ENCODE measurements at places on chromosomes 5 and 9.

DNA sequence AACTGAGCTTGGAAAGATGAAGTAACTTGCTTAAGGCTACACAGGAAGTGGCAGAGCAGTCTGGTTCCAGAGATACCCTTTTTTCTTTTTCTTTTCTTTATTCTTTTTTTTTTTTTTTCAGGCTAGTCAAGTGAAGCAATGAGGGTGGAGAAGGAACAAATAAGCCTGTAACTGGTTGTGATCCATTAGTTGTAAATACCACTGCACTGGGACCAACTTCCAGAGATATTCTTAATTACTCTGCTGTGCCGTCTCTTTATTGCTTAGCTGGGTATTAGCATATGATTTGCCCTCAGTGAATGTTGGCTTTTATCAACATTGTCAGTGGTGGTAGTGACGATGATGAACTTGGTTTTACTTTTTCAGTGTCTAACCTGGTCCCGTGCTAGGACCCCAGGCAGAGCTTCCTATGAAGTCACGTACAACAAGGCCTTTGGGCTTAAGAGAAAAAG, 26.7 kb downstream of the LNPEP start:
- no peak for DNase-seq

GRCh38 chr5:173697931-173698579, 81.6 kb upstream of the BOD1 start:
- no peak for DNase-seq

DNA sequence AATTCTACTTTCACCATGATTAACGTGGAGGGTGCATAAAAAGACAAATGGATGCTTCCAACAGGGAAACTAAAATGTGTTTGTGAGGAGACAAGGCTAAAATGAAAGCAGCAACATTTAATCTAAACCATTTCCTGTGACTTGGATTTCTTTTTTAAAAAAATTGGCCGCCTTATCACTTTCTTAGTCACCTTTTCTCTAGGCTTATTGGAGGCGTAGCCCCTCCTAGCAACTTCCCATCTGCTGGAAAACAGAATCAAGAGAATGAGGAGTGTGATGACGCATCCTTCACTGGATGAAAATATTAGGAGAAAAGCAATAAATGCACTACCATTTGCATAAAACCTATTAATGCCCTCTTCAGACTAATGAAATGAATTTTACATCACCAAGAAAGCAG, 791 bp upstream of the GPR150 start:
- DNase-seq = no peak

- peak; percentile 52 for DNase-seq
Observed at GRCh38 chr5:137752905-137753690, 1.1 kb downstream of the HNRNPA0 start.

- no peak for DNase-seq
Observed at GRCh38 chr5:37248421-37248969, 681 bp downstream of the CPLANE1 start.

GRCh38 chr5:111743988-111744387, 13.0 kb downstream of the NREP start:
- DNase-seq = no peak

- peak; percentile 4 for DNase-seq
Observed at GRCh38 chr9:136762221-136762691, 2.1 kb downstream of the LCN15 start.

DNA sequence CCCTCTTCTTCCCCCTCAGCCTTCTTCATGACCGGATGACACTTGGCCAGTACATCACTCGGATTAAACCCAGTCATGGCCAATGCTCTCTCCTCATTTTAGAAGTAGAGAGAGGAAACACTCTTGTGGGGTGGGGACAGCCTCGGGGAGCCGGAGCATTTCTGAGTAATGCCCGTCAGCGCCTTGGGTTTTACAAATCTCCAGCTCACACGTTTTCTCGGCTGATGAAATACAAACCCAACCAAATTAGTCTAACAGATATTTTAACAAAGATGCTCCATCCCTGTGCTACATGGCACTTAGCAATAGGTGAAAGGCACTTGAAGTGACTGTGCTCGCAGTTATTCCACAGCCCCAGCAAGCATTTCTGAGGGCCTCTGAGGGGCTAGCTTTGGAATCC, 51.7 kb downstream of the ZNF366 start:
- no peak for DNase-seq

- no peak for DNase-seq
Observed at GRCh38 chr5:123090661-123091297, 1.7 kb downstream of the PRDM6 start.

- DNase-seq = no peak
Observed at GRCh38 chr9:89648247-89649000, 43.6 kb downstream of the GADD45G start.

DNA sequence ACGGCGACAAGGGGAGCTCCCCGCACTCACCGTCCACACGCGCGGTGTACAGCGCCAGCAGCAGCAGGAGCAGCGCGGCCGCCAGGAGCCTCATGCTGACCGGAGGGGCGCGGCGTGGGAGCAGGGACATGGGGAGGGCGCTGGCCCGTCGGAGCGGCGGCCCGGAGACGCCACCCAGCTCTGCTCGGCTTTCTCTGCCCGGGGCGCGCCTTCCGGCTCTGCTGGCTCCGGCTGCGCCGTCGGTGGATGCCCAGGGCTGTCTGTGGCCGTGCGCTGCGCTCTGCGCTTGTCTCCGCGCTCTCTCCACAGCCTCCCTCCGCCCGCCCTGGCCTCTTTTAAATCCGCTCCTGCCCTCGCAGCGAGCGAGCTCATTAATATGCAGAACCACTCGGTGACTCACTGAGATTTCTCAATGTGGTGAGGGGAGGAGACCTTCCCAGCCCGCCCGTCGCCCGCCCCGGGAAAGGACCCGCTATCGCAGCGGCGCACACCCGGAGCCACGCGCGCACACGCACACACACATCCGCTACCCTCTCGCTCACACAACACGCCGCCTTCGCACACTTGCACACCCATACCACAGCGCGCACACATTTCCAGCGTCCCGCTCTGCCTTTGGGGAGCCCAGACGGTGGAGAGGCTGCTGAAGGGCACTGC, at the start of gene CXCL14:
Gene CXCL14, minus strand, starts transcription at position 307 of the 657 bp plus-strand sequence. Its CDS starts 213 bp downstream, at position 94.
- DNase-seq = peak; percentile 28

DNA sequence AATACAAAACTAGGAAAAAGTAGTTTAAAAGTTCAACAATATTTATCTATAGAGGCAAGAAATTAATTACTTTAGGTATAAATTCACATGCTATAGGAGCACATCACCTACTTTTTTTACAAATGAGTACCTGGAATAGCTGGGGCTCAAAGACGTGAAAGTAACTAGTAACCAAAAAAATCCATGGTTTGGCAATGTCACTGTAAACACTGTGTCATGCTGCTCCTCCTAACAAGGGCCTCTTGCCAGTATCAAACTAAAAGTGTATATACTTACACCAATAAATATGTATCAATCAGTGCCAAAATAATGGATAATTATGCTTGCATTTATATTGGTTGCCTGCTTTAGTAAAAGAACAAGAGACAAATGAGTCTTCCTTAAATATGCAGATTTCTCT, 78.9 kb downstream of the AP3B1 start:
- DNase-seq = no peak

DNA sequence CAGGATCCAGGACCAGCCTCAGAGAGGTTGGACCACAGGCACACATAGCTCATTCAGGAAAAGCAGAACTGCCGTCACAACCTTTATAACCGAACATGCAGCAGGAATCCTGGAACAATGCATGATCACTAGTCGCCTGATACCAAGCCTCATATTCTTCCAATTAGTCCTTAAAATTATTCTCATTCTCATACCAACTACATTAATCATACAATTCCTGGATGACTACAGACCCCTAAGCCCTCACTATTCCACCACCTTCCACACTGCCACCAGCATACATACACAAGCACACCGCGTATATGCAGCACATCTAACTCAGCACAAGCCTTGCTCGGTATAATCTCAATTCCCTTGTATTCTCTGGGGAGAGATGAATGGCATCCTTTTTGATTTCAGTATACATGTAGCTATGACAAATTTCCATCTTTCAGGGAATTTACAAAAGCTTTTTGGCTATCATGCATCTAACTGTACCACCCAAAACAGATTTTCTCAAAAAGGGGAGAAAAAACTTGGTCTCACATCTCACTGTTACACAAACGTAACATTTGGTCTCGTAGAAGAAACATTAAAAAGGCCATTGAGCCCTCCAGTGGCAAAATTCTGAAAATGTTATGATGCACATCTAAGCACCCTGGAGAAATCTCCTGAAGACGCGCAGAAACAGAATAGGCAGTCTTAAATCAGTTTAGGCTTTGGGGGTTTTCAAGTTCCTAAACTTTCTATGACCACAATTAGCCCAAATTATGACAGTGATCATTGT, 46.2 kb downstream of the MCTP1 start:
- DNase-seq = no peak

DNA sequence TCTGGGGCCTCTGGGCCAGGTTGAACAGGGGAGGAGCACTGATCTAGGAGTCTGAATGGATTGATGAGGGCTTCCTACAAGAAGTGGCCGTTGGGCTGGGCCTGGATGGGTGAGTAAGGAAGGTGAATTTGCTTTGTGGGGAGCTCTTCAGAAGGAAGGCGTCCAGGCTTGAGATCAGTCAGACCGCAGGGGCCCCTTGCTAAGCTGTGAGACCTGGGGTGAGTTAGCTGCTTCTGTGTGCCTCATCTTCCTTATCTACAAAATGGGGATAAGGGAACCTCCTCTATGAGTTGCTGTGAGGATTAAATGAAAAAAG, 1.1 kb upstream of the SYNPO start:
- no peak for DNase-seq

- DNase-seq = no peak
Observed at GRCh38 chr5:149150457-149150856, 9.2 kb downstream of the ABLIM3 start.

GRCh38 chr5:89273289-89273688, 390.3 kb upstream of the MEF2C start:
- no peak for DNase-seq

GRCh38 chr9:15294604-15295003, 12.4 kb downstream of the TTC39B start:
- DNase-seq = no peak

GRCh38 chr5:138603249-138603920, 28.2 kb upstream of the HSPA9 start:
- DNase-seq = no peak

GRCh38 chr5:172687940-172688339, 46.9 kb downstream of the NEURL1B start:
- no peak for DNase-seq

- DNase-seq = no peak
Observed at GRCh38 chr9:127714951-127715469, 453 bp downstream of the PTRH1 start.

GRCh38 chr5:169301386-169301934, 521 bp upstream of the SLIT3 start:
- no peak for DNase-seq

GRCh38 chr5:45509371-45509770, 186.8 kb downstream of the HCN1 start:
- no peak for DNase-seq

- no peak for DNase-seq
Observed at GRCh38 chr9:117400171-117400570, 14.7 kb downstream of the ASTN2 start.

- DNase-seq = no peak
Observed at GRCh38 chr5:157343842-157344790, 78.2 kb downstream of the CYFIP2 start.

DNA sequence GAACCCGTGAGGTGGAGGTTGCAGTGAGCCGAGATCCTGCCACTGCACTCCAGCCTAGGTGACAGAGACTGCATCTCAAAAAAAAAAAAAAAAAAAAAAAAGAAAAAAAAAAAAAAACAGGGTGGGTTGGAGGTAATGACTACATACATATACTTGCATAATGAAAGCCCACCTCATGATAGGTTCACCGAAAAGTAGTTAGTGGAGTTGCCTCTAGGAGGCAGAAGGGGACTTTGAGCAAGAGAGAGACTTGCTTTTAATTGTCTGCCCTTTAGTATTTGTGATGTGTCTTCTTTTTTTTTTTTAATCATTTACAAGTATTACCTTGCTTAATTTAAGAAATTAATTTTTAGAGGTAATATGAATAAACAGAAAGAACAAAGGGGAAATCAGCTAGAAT, 99.8 kb downstream of the PPARGC1B start:
- DNase-seq = no peak

DNA sequence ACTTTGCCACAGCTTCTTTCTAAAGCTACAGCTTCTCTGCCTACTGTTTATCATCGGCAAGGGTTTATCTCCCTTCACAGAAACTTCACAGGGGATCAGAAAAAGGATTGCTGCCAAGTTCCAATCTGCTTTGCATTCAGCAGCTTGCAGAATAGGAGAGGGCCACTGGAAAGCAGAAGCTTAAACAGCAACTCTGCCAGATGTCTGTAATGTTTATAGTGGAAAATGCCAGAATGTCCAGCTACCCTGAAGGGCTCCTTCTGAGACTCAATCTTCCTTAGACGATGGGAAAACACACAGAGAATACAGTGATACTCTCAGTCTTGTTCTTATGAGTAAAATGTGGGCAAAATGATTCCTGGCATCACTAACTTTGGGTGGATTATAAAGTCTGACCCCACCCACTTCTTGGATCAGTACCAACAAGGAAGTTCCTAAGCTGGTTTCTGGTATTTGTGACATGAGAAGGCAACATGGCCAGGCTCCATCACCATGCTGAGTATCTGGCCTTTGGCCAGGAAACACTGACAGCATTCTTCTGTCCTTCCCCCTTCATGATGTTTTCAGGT, 19.0 kb downstream of the STOM start:
- no peak for DNase-seq

GRCh38 chr9:98118640-98119601, at the start of gene TRIM14:
TRIM14 (minus strand) TSS chr9:98119222; CDS start chr9:98119188, 34 bp downstream.
- DNase-seq = peak; percentile 44

DNA sequence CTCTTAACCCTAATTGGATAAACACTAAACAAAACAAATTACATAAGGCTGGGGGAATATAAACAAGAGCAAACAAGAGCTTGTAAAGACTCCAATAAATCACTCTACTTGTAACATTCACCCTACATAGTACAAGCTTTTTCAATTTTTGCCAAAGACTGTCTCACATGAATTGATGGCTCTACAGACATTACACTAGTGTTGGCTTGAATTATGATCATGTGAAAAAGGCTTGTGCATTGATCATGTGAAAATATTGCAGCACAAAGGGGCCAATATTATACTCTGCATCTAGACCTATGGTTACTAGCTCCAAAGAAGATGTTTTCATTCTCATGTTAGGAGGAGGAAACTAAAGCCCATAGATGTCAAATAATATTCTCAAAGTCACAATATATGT, 212.6 kb downstream of the MCTP1 start:
- DNase-seq = no peak

DNA sequence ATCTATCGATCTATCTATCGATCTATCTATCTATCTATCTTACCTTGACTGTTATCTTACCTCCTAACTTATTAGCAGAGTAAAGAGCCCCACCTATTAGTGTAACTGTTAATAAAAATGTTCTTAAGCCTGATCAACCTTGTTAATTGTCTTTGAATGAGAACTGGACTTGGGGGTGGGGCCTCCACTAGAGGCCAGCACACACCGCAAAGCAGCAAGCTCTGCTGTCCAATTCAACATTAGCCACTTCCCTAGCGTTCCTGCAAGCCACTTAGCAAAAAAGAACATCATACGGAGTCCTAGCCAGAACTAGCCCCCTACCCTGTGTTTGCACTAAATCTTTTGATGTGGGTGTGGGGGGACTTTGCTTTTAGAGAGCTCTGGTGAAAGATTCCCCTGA, 515.8 kb downstream of the KDM4C start:
- DNase-seq = no peak
